DMS153 (cell line): ENCODE measurements at places on chromosomes 16 and 17.
A peak's percentile ranks its signal among the peaks of the same experiment; 100 is the strongest.

DNA sequence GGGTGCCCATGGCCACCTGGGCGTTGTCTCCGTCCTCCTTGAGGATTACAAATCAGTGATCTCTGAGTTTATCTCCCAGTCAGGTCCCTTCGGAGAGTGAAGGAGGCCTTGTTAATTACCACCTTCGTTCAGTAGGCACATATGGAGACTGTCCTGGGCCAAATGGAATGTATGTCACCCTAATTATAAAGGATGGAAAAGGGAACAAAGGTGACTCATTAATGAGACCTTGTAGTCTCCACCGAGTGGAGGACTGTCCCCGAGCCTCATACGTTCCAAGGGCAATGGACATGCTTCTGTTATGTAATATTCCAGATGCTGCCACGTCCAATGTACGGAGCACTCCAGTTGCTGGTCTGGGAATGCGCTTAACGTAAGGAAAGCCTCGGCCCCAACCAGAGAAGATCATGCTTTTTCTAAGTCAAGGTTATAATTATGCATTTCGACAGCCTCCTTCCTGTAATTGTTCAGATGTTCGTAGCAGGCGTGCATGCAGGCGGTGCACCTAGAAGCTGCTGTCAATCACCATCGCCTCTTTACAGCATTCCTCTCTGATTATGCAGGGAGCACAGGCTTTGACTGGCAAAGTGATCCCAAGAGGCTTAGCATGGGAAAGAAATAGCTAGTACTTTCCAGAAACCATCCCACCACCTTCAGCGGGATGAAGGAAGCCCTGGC lies 22.4 kb upstream of the SEC14L1 start:
- DNase-seq: no peak

GRCh38 chr17:42561897-42562387 lies at the start of gene COASY:
Gene COASY (plus strand): TSS chr17:42562148. CDS start chr17:42562623, 475 bp downstream.
- peak; percentile 93 for DNase-seq

DNA sequence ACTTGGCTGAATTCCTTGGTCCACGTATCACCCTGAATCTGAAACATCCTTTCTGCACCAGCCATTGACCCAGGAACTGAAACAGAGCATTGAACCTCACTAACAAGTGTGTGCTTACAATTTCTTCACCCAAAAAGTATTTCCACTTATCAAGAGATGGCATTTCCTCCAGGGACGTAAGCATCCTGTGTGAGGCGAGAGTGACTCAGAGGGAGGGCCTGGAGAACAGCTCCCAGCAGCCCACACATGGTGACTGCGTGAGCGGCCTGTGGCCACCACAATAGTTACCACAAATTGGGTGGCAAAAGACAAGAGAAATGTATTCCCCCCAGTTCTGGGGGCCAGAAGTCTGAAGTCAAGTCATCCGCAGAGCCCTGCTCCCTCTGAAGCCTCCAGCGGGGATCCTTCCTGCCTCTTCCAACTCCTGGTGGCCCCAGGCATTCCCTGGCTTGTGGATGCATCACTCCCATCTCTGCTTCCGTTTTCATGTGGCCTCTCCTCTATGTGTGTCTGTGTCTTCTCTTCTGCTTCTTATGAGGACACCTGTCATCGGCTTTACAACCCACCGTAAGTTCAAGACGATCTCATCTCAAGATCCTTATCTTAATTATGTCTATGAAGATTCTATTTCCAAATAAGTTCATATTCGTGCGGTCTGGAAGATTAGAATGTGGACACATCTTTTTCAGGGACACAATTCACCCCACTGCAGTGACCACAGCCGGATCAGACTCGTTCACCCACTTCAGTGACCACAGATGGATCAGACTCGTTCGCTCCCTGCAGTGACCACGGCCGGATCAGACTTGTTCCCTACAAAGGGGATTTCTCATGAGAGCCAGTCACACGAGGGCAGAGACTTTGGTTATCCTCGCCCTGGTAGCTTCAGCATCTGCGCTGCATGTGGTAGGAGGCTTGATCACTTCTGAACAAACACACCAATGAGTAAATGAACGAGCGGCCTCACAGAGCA lies 122.6 kb upstream of the FOXF1 start:
- no peak for DNase-seq

- no peak for DNase-seq
Observed at GRCh38 chr17:55561973-55562495, 50.8 kb upstream of the SMIM36 start.

- DNase-seq: no peak
Observed at GRCh38 chr17:29709866-29710519, 87.3 kb upstream of the CORO6 start.

GRCh38 chr16:59880611-59881010 lies 1146.5 kb upstream of the GOT2 start:
- DNase-seq: no peak

DNA sequence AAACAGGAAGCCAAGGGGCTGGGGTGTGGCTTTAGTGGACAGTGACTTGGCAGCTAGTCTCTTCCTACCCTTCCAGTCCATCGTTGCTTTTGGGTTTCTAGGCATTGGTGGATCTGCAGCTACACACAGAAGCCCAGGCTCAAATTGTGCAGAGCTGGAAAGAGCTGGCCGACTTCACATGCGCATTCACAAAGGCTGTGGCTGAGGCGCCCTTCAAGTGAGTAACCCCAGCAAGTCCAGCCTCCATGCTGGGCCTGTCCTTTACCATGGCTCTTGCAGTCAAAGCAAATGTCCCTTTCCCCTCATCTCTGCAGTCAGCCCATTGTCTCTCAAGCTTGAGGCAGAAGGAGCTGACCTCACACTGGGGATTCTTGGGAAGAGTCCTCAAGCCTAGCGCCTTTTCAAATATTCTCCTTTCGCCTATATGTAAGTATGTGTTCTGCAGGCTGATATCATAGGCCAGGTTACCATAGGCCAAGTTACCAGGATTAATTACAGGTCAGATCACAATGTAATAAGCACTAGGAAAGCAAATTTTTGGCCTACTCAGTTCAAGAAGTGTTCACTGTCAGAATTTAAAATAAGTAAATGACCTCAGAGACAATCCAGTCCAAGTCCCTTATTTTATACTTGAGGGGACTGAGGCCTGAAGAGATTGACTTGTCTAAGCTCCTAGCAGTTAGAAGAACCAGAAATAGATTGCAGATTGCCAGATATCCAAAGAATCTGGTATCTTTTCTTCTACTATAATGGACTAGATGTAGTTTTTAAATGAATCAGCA lies 6.5 kb downstream of the EME1 start:
- DNase-seq: no peak

- no peak for DNase-seq
Observed at GRCh38 chr17:51289696-51290111, 29.4 kb downstream of the UTP18 start.

GRCh38 chr17:49247944-49248343 lies 17.4 kb upstream of the PHOSPHO1 start:
- no peak for DNase-seq

GRCh38 chr16:50269061-50269705 lies 2.8 kb downstream of the ADCY7 start:
- DNase-seq: no peak

- no peak for DNase-seq
Observed at GRCh38 chr17:83136931-83137330, 57.5 kb downstream of the METRNL start.

DNA sequence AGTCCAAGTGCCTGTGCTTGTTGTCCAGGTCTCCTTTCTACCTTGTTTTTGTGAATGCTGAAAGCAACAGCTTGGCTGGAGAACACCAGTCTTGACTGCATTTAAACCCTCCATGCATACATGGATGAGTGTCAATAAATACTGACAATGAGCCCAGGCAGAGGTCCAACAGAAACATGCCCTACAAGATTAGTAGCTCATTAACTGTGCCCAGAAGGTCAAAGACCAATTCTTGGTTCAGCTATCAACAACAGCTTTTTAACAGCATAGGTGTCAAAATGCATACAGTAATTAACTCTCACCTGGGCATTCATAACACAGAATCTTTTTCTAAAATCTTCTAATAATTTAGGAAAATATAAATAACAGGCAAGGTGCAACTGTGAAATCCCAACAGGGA lies 63.2 kb downstream of the N4BP1 start:
- DNase-seq: peak; percentile 33

DNA sequence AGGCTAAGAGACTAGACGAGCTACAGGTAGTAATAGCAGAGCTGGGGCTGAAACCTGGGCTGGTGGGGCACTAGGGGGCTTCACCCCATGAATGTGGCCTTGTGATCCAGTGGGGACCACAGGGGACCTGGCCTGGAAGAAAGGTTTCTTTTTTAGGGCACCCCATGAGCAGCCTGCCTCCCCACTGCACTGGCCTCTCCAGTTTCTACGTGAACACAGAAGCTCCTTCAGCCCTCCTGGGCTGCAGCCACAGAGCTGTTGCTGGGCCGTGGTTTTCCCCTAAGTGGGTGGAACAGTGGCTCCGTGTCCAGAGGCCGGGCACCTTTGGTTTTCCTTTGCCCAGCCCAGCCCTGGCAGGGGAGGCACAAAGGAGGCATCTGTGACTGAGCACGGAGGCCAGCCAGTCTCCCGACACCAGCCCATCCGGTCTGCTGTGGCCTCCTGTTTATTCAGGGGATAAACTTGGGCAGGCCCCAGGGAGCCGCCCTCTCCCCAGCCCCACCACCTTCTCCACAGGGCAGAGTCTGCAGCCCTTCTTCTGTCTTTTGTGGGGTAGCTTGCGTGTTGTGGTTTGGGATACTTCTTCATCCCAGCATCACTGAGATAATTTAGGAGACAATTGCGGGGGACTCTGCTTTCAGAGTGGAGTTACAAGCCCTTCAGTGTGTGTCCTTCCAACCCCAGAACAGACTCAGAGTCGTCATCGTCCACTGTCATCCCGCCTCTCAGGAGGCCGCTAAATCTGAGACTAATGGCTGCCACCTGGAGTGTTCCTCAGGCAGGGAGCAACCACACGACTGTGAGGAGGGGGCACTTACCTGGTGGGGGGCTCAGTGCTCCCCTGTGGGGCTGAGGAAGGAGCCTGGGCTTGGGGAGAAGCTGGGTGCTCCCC lies 85.3 kb downstream of the RAB11FIP4 start:
- DNase-seq: no peak

DNA sequence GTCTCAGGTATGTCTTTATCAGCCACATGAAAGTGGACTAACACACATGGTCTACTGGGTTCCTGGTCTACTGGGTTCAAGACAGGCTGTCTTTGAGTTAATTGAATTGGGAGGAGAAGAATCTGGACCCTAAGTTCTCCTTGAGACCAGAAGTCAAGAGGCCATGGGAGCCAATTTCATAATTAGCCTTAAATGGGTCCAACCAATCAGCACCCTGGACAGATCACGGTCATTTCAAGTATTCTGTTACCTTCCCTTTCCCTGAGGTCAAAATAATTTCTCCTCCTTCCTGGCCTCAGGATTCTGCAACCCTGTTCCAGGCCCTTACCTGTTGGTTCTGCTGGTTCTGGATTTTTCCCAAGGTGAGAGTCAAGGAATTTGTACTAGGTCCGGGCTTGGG lies 23.8 kb downstream of the OSBPL7 start:
- no peak for DNase-seq

DNA sequence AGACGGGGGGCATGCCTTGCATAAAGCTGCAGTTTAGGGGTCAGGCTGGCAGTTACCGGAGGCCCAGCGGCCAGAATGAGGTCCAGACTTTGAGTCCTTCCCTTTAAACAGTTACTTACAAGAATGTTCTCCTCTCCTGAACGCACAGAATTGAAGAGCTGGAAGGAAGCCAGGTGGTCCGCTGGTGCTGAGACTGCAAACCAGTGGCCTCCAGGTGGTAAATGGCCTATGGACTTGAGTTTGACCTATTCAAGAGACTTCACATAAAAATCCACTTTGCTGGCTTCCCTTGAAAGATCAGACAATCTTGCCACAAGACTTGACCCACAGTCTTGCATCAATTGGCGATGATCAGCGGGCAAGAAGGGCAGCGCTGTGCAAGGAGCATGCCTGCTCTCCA lies 14.7 kb upstream of the SEZ6 start:
- DNase-seq: no peak

DNA sequence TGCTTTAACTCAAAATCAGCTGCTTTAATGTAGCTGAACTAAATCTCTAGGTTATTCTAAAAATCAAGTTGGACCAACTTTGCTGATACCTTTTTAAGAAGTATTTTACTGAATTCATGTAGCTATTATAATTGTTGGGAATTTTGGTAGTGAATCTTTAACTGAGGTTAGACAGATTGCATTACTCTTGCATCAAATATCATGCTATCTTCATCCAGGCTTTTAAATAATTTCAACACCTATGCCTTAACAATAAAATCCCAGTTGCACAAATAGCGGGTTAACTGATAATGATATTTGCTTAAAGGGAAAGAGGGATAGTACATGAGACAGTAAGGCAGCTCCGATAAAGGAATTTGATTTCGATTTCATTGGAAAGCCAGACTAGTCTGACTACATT lies 241.3 kb upstream of the TBX2 start:
- no peak for DNase-seq

- no peak for DNase-seq
Observed at GRCh38 chr16:62921904-62922303, 885.7 kb upstream of the CDH8 start.

DNA sequence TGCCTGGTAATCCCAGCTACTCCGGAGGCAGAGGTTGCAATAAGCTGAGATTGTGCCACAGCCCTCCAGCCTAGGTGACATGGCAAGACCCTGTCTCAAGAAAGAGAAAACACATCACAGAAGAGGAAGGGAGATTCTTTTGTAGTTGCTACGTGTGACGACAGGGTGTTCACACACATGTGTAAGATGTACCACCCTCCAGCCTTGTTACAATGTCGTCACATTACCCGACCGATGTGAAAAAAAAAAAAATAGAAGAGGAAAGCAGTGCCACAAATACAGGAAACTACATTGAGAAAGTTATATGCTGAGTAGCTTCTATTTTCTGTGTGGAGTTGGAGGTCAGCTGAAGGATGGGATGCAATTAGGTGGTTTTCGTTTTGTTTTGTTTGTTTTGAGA lies 56.0 kb downstream of the CLUH start:
- DNase-seq: no peak

DNA sequence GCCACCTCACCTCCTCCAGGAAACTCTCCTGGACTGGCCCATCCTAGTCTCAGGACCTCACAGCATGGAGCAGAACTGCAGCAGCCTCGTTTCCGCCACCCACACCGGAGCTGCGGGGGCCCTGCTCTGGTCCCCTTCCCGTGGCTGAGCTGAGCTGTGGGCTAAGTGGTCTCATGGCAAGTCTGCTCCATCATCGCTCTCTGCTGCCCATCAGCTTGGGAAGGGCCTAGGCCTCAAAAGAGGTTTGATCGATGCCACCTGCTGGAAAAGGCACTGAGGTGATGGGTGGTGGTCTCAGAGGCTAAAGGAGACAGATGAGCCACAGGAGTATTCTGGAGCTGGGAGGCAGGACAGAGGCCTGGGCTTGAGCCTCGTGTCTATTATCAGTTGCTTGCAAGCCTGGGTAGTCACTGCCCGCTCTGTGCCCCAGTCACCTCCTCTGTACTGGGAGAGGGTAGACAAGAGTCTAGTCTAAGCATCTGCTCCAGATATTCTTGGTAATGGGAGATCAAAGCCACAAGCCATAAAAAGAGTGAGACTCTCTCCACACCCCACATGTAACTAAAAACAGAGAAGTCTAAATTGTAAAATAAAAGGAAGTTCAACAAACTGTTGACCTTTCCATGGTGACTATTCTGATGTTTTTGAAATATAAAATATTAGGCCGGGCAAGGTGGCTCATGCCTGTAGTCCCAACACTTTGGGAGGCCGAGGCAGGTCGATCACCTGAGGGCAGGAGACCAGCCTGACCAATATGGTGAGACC lies 1.6 kb downstream of the ITGAE start:
- no peak for DNase-seq

GRCh38 chr16:84955427-84955826 lies 55.9 kb downstream of the ZDHHC7 start:
- no peak for DNase-seq
